CD4-positive, alpha-beta T cell treated with Interleukin-15 for 1 hour (primary cell): ENCODE measurements at places on chromosomes 7 and 10.

- no peak for DNase-seq
These were observed 69.0 kb downstream of the CREB3L2 start for GRCh38 chr7:137932881-137933269.

DNA sequence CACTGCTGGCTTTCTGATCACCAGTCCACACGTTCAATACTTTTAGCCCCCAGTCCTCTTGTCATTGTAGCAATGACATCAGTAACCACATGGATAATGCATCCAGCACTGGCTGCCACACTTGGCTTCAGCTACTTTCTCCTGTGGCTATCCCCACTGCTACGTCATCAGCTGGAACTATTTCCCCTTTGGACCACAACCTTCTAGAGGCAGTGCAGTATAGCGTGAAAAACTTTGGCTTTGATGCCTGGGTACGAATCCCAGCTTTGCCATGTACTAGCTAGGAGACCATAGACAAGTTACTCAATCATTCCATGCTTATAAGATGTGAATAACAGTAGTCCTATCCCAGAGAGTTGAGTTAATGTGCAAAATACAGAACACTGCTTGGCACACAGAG lies 63.2 kb downstream of the CCDC3 start:
- no peak for DNase-seq

GRCh38 chr10:48522011-48522765 lies 82.7 kb downstream of the ARHGAP22 start:
- DNase-seq, result no peak

DNA sequence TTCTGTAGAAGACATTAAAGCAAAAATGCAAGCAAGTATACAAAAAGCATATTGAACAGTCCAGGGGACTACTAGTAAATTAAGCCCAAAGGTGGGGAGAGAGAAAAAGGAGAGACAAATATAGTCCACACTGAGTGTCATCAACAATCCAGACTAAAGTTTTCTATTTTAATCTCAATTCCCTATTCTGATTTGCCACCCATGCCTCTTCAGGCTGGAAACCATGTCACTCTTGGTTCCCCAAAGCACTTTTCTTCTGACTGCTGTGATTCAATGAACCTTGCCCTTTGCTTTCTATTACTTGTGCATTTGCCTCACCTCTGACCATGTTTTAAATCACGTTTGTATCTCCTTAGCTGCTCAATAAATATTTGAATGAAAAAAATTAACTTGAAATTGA lies 95.3 kb upstream of the AOAH start:
- no peak for DNase-seq

- no peak for DNase-seq
These were observed 282.0 kb downstream of the ADK start for GRCh38 chr10:74432841-74433594.

DNA sequence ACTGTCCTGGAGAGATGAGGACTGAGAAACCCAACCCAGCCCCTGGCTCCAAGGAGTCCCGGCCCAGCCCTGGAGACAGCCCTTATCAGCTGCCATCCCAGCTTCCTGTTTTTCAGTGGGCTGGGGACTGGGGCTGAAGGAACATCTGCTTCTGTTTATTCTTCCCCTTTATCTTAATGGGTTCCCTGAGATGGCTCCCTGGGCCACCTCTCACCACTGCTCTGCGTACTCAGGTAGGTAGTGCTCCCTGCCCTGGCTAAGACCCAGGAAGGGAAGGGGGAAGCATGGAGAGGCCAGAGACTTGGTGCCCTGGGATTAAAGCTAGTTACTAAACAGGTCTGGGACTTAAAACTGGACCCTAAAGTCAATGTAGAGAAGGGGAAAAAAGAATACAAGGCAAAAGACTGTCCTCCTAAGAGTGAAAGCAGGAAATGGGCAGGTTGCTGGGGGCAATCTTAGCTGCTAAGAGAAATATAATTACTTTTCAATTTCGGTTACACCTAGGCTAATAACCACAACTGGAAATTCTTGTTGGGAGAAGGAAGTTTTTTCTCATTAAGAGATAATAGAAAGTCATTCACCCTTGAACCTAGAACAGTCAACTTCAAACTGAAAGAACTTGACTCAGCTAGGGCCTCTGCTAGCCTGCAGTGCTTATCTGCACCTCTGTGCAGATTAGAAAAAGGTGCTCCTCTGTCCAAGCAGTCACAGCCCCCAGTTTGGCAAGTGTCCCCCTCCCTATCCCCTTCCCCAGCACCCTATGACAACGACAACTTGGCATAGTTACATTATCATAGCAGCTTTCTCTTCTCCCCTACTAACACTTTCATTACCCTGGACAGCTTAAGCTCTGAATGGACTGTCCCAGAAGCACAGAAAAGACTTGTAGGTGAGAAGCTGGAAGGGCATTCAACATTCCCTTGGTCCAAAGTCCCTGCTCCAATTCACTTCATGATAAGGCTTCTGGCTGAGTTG lies 65.6 kb upstream of the KDM7A start:
- peak; percentile 49 for DNase-seq

GRCh38 chr7:103988468-103989199 lies 824 bp downstream of the RELN start:
- no peak for DNase-seq

DNA sequence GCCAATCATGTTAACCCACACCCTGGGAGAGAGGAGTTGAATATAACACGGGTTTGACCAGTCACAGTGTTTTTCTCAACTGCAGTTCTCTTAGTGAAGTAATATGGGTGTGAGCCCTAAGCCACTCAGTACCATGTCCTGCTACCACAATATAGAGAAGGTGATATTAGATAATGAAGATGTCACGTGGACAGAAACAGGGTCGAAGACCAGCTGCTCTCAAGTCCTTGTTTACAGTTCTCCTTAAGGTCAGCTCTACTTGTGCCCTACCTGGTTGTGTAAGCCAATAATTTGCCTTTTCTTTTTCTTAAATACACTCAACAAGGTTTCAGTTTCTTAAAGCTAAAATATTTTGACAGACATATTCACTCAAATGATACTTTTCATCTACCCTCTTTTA lies 128.3 kb upstream of the POT1 start:
- no peak for DNase-seq

DNA sequence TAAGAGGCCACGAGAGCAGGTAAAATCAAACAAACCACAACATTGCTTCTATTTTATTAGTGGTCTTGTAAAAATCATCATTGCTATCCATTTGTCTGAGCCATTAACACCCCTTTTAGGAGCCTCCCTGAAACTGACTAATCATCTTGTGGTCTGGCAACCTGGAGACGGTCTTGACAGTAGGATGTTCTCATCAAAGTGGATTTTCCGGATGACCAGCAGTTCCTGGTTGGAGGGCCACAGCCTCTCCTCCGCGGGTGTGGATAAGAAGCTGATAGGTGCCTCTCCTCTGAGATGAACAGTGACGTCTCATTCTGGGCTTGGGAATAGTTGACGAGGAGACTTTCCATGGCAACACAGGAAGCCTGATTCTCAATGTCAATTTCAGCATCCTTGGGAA lies 490.7 kb downstream of the TYW1 start:
- no peak for DNase-seq

GRCh38 chr10:132131581-132132420 lies 54.9 kb upstream of the DPYSL4 start:
- no peak for DNase-seq

- DNase-seq, result no peak
These were observed 162.7 kb downstream of the AVL9 start for GRCh38 chr7:32658034-32658433.

DNA sequence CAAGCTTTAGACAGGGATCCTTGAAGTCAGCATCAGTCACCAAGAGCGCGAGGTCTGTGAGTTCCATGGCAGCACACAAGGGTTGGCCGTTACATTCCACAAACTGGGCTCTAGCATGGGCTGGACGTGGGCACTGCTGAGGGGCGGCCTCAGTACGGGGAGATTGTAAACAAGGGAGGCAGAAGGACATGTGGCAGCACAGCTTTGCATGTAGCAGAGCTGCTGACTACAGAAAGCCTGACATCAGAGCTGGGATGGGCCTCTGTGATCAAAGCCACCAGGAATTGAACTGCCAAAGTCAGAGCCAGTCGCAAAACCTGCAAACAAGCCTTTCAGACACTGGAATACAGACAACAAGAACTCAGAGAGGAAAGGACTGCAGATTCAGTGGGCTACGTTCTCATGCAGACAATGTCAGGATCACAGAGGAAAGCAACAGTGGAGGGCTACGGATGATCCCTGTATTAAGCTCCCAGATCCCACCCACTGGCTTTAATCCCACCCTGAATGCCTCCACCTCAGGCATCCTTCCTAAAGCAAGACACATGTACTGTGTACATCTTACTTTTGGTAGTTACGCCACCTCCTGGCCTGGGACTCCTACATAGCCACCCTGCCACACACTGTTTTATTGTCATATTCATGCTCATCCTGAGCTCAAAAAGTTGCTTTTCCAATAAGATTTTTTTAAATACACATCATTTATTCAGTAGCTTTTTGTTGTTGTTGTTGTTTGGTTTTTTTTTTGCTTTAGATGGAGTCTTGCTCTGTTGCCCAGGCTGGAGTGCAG lies 291.1 kb upstream of the IMMP2L start:
- DNase-seq, result no peak

- no peak for DNase-seq
These were observed 82.5 kb downstream of the ABLIM1 start for GRCh38 chr10:114575417-114576131.

DNA sequence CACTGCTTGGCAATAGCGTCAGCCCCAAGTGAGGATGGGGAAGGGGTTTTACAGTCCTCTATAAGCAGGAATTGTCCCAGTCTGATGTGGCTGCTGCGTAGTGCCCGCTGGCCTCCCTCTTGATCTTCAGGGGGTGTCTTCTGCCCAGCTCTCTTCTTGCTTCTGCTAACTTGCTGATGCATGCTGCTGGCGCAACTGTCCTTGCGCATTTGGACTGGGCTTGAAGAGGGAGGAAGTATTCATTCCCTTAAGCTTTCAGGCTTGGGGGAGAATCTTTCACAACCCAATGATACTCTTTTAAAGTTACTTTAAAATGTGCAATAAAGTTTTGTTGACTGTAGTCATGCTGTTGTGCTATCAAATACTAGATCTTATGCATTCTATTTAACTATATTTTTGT lies 10.3 kb downstream of the GALNT11 start:
- DNase-seq, result no peak

- DNase-seq, result no peak
These were observed 114.8 kb downstream of the TSPAN12 start for GRCh38 chr7:120743128-120743527.

DNA sequence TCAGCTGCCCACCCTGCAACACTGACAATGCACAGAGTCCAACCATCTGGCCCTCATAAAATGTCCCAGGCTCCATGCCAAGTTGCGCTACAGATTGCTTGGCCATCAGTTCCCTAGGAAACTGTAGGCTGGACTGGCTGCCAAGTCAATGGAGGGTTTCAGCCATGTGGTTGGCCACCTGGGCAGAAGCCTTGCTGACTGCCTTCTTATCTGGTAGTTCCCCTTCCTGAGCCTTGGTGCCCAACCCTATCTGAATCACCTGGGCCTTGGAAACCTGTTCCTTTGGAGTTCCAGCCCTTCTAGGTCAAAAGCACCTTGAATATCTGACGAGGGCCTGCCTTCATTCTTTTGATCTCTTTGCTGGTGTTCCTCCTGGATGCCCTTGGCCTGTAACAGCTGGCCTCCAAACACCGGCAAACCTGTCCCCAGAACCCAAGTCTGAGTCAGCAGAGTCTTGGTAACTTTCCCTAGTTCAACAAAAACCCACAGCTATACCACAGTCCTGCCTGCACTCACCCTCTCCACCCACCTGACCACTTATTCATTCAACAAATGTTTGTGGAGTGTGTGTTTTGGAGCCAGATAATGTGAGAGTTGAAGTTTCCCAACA lies 37.4 kb upstream of the KDM7A start:
- no peak for DNase-seq
